MV-4-11 (cell line): ENCODE measurements at places on chromosomes 3 and 15.

DNA sequence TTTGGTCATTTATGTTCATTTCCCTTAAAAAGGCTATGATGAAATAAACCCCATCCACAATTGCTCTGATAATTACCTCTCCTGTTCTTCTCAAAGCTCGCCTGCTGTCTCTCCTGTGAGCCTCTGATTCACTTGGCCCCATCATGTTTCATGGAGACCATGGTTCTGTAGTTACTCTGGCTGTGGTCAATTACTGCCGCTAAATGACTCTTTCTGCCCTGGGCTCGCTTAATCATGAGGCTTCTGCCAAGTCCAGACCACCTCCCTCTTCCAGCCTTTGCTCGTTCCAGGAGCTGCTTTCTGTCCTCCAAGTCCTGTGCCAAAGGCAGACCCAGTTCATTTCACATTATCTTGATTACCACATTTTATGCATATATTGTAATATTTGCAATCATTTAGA lies 91.9 kb downstream of the THSD4 start:
- DNase-seq = no peak

DNA sequence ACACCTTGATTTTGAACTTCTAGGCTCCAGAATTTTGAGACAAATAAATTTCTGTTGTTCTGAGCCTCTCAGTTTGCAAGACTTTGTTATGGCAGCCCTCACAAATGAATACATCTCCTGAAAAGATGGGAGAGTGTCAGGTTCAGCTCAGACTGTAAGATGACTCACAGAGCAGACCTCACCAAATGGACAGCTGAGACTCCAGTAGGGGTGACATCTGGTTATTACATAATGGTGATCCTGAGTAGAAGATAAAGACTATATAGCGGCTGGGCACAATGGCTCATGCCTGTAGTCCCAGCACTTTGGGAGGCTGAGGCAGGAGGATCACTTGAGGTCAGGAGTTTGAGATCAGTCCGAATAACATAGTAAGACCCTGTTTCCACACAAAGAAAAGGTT lies 26.2 kb upstream of the MTMR14 start:
- DNase-seq = peak; percentile 10

- no peak for DNase-seq
Observed at GRCh38 chr3:9129365-9129764, 120.1 kb downstream of the SRGAP3 start.

DNA sequence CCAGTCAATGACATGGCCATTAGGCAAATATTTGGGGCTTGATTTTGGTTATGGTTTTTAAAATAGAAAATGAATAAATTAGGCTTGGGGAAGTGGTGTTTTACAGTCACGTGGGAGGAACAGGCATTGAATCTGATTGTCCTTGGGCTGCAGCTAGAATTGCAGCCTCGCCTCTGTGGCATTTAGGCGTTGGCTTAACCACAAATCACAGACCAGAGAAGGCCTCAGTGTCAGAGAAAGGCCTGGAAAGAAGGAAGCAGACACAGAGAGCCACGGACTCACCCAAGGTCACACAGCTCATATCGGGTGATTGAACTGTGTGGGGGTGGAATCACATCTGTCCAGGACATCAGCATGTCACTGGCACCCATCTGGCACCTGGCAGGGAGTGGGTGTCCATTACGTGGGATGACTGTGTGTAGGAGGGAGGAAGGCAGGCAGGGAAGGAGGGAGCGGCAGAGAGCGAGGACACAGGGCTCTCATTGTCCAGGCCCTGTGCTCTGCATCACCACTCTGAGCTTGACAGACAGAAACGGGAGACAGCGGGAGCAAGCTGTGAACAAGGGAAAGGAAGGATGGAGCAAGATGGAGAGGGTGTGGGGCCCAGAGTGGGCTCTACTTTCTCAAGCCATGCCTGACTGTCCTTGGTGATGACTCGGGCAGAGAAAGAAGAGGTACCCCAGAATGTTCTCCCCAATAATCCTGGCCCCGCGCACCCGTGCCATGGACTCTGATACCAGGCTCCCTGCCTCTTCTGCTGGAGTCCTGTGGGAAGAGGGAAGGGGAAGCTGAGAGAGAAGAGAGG lies 186.4 kb downstream of the FAM43A start:
- DNase-seq = peak; percentile 81

DNA sequence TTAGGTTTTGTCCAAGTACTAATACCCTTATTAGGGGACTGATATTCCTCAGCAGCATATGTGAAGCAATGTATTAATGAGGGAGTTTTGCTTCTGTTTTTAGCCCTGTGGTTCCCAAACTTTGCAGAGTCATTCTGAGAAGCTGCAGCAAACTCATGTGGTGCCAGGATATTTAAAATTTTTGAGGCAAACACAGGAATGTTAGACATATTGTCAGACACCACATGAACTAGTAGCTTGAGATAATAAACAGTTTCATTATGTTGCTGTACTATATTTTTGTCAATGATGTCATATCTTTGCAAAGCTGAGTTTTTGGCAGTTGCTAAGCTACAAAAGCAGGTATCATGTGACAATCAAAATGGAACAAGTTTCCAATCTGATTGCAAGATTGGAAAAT lies 36.6 kb downstream of the ATP6V1A start:
- DNase-seq = peak; percentile 51

DNA sequence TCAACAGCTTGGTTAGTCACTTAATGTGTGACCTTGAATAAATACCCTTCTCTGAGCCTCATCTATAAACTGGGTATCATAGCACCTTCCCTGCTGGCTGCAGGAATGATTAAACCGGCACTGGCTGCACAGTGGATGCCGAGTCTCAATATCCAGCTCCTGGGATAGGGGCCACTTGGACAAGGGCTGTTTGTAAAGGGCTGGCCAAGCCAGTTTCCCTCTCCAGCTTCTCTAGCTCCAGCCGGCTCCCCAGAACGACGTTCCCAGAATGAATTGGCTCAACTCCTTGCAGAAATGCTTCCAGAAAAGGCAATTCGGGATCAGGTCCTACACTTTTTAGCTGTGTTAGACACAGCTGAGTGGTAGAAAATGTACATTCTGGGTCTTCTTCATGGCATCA lies 58.8 kb downstream of the LSM3 start:
- DNase-seq = no peak

DNA sequence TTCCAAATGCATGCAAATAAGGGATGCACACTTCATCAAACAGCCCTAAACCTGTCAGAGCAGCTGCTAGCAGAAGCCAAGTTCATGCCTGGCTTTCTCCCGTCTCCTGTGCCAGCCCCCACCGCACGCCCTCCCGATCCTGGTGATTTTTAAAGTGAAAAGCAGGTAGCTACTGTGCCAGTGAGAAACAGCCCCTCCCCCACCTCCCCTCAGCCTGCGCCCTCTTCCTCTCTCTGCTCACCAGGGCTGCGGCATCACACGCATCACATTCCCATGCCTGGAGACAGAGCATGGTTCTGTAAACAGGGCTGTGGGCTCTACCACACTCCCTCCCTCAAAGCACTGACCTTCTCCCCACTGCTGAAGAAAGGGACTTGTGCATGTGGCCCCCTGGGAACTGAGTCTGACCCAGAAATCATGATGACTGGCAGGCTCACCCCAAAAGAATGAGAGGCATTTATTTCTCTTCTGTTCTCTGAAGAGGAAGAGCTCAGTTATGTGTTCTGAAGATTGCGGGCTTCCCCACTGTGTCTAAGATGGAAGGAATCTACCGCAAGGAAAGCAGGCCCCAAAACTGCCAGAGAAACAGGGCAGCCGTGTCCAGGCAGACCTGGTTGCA lies 14.5 kb upstream of the SLC6A1 start:
- no peak for DNase-seq
